B cell (primary cell): ENCODE measurements at places on chromosomes 13 and 19. TPM values are rescaled to one million over a fixed set of nuclear protein-coding genes. Genes with fewer than 3 reads are reported as not detected.

- DNase-seq, result no peak
- no peaks in the 10 kb centered on the region for H3K36me3 ChIP-seq
- no peak overlapping the region for H3K27ac ChIP-seq
- no peaks in the 10 kb centered on the region for H3K27me3 ChIP-seq
- H3K4me3 ChIP-seq, result no peak overlapping the region
- no peaks in the 10 kb centered on the region for H3K4me1 ChIP-seq
Observed at GRCh38 chr13:90746230-90746629, 601.3 kb upstream of the MIR17HG start.

- H3K27me3 ChIP-seq, result peaks cover 69% of the 10 kb centered on the region
Observed at GRCh38 chr19:13010038-13010991, 15.0 kb downstream of the NFIX start.

GRCh38 chr19:43207991-43208390 lies 2.6 kb upstream of the PSG4 start:
- H3K27me3 ChIP-seq, result no peaks in the 10 kb centered on the region
- no peaks in the 10 kb centered on the region for H3K36me3 ChIP-seq
- no peaks in the 10 kb centered on the region for H3K4me1 ChIP-seq
- H3K27ac ChIP-seq, result no peak overlapping the region
- DNase-seq, result no peak

ZNF527 gene
- polyA plus RNA-seq, result 4.8 and 7.7 TPM in 2 replicates

ZNF536 gene
- polyA plus RNA-seq, result not detected in 2 replicates

TPTE2 gene
- 0.06 TPM in 1 of 2 replicates, not detected in the other for polyA plus RNA-seq
